ENCODE measurements at places on chromosomes 1 and 21.

DNA sequence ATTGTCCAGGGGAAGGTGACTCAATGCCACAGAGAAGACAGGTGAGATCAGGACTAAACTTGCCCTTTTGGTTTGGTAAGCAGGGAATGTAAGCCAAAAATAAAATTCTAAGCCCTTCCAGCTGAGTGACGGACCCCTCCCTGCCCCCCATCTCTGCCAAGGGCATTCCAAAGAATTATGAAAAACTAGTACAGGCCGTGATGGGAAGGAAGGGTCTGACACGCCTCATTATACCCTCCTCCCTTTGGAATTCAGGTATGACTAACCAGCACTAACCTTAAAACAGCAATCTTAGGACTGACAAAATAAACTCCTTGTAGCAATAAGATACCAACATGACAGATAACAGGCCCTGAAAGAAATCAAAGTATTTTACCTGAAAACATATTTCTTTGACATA is 99.6 kb downstream of the GABPA start:
- DNase-seq, result no peak

GRCh38 chr1:170377440-170377839 is 154.5 kb upstream of the GORAB start:
- no peak for DNase-seq

GRCh38 chr1:106233511-106233910 is 823.0 kb upstream of the PRMT6 start:
- no peak for DNase-seq

DNA sequence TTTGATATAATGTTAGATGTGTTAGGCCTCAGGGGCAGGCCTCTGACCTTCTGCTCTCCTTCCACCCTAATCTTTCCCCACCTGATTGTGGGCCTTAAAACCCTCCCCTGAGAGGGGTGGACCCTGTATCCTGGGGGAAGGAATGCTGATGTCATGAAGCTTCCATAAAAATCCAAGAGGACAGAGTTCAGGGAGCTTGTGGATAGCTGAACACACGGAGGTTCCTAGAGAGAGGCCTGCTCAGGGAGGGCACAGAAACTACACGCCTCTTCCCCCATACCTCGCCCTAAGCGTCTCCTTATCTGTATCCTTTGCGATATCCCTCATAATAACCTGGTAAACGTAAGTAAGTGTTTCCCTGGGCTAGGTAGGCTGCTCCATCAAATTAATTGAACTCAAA is 4.3 kb downstream of the MFN2 start:
- DNase-seq, result no peak

All from astrocyte (in vitro differentiated cells and primary cell).